ENCODE measurements at places on chromosomes 1 and 21.

DNA sequence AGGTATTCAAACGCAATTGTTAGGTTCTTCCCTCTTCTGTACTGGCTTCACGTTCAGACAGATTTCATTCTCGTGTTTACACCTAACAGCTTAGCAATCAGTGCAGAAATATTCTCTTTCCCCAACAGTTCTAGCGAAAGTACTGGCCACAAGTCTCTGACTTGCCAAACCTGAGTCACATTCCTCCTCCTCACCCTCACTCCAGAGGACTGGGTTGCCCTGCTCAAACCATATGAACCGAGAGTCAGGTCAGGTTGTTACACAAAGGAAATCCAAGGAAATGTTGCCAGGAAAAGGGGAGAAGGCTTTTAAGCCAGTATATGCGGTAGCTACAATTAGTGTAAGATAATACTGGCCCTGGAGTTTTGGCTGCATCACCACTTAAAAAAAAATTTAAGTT is 282.5 kb downstream of the RGS7 start:
- no peak for DNase-seq

- DNase-seq = no peak
Measured at GRCh38 chr1:232138044-232138443, 491.9 kb downstream of the SIPA1L2 start.

- no peak for DNase-seq
Measured at GRCh38 chr1:54577612-54578011, 29.6 kb downstream of the ACOT11 start.

DNA sequence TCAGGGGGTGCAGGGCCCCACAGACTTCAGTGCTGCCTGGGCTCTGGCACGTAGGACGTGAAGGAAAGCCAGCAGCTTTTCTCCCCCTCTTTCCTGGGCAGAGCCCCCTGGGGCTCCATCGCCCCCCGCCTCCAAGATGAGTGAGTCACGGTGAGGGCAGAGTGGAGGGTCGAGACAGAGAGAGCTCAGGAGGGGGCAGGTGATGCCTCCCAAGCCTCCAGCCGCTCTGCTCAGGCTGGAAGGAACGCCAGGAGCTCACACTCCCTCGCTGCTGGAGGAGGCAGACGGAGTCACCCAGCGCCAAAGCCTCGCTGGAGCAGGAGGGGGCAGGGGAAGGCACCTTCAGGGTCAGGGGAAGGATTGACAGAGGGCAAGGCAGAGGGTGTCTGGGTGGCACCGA is 119.5 kb downstream of the CASZ1 start:
- no peak for DNase-seq

DNA sequence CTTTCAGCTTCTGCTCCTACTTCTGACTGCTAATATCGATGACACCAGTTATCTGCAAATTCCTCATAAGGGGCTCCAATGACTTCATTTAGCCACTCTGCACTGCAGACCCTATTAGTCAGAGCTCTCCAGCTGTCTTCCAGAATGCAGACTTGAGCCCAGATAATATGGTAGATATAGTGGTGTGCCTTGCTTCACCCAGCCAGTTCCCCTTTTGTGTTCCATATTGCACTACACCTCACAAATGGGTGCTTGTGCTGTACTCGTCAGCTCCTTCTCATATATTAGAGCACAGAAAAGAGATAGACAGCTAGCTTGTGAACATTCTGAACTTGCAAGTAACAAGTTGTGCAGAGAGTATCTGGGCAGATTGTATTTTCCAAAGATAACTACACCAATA is 23.7 kb upstream of the COG2 start:
- no peak for DNase-seq

DNA sequence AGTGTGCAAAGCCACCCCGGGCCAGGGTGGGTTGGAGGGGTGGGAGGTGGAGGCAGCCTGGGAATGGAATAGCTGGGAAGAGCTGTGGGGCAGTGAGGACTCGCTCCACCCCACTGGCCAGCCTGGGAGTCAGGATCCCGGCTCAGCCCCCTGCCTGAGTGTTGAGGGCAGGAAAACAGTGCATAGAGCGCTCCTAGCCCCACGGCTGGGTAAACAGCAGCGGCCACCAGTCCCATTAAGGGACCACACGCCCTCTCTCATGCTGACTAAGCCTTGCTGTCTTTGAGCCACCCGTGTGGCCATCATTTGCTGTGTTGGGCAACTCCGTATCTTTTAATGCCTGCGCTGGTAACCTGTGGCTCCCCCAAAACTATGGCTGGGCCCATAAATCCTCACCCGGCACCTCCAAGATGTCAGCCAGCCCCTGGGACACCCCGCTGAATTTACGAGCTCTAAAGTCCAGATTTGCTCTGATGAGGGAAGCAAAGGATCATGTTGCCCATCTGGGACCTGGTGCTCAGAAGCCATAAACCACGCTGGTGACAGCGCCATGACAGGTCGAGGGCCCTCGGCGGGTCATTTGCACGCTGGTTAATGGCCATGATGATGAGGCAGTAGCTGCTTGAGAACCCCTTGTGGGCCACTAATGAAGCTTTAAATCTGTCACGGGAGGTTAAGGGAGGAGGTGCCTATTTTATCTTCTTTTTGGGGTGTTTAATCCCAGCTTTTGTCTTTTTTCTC is 34.9 kb downstream of the SYF2 start:
- DNase-seq = peak; percentile 77

DNA sequence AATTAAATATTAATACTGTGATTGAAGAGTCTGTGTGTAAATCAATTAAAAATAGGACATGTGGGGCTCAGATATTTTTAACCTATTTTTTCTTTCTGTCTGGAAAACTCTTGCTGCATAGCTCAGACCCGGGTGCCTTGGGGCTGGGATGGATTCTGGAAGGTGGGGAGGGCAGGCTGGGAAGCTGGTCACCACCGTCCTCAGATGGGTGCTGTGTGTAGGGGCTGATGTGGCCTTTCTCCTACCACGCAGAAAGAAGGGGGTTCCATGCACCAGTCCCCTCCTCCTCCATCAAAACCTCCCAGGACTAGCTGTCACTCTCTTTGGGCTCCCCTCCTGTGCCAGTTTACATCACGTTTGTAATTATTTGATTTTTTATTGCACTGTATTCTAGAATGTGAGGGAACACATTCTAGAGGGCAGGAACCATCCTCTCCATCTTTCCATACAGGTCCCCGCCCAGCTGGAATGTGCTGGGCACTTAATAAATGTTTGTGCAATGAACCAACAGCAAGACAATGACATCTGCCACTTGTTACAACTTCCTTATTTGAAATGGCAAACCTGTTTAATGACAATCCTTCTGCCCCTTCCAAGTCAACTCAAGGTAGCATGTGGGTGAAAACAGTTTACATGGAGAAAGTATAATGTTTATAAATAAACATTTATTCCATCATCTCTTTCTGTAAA is 104.3 kb downstream of the EDEM3 start:
- DNase-seq = no peak

DNA sequence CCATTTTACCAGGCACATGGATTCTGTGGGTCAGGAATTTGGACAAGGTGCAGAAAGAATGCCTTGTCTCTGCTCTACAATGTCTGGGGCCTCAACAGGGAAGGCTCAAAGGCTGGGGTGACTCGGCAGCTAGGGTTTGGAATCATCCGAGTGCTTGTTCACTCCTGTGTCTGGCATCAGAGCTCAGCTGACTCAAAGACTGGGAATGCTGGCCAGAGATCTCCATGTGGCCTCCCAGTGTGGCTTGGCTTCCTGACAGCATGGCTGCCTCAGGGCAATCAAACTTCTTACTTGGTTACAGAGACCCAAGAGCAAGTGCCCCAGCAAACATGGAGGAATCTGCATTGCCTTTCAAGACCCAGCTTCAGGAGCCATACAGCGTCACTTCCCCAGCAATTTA is 110.5 kb downstream of the TOMM20 start:
- DNase-seq = no peak

- DNase-seq = no peak
Measured at GRCh38 chr1:9366298-9366697, 73.6 kb downstream of the SPSB1 start.

GRCh38 chr1:39474810-39475209 is 16.6 kb upstream of the BMP8A start:
- DNase-seq = no peak

- DNase-seq = no peak
Measured at GRCh38 chr21:37546949-37547614, 180.5 kb downstream of the DYRK1A start.

- DNase-seq = no peak
Measured at GRCh38 chr1:168088511-168089325, 48.0 kb downstream of the GPR161 start.

DNA sequence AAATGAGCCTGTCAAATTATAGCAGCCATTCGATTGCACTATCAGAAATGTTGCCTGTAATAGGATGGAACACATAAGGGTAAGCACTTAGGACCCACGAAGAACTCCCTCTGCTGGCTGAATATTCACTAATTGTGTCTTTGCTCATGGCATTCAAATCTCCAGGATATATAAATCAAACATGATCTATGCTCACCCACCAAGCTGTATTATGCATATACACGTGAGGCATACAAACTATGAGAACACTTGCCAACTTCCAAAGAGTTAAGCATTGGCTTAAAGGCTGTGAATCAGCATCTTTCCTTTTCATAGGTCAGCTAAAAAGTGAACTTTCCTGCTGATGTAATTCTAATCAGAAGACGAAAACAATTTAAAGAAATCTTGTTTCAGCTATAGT is 34.5 kb downstream of the TMPRSS15 start:
- no peak for DNase-seq

DNA sequence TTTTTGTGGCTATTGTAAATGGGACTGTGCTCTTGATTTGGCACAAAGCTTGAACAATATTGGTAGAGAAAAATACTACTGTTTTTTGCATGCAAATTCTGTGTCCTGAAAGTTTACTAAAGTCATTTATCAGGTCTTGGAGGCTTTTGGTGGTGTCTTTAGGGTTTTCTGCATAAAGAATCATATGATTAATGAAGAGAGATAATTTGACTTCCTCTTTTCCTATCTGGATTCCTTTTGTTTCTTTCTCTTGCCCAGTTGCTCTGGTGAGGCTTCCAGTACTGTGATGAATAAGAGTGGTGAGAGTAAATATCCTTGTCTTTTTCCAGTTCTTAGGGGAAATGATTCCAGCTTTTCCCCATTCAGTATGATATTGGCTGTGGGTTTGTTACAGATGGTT is 1166.7 kb downstream of the NCAM2 start:
- no peak for DNase-seq

DNA sequence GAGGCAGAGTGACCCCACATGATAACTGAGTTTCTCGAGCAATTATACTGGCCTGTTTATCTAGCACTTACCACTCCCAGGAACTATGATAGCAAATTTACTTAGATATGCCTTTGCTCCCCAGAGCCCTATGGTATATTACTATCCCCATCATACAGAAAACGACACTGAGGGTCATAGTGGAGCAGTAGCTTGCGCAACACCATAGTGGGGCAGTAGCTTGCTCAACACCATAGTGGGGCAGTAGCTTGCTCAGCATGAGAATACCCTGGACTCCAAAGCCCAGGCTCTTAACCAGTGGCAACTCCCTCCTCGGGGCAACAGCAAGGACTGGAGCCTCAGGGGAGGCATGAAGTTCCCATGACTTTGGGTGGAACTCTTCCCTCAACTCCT is 211.9 kb downstream of the NPHP4 start:
- no peak for DNase-seq

DNA sequence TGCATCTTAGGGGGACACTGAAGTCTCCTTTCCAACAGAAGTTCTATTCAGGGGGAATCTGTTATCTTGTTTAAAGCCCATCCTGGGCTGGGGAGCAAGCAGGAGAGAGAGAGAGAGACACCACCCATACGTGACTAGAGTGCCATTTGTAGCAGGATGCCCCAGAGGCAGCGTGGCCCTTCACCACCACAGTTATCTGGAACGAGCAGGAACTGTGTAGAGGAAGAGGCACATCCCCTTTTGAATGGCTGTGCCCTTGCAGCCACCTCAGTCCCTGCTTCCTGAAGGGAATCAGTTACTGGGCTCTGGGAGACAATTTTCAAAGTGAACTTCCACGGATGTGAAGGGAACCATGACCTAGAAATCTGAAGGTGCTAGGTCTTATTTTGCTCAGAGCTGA is 19.4 kb upstream of the LAMTOR5 start:
- no peak for DNase-seq

- DNase-seq = no peak
Measured at GRCh38 chr1:185439727-185440415, 122.8 kb upstream of the IVNS1ABP start.

GRCh38 chr1:9356021-9356420 is 63.3 kb downstream of the SPSB1 start:
- no peak for DNase-seq

- no peak for DNase-seq
Measured at GRCh38 chr1:226588484-226588883, 39.9 kb downstream of the STUM start.

GRCh38 chr1:8814865-8815264 is 2.6 kb downstream of the RERE start:
- DNase-seq = no peak

DNA sequence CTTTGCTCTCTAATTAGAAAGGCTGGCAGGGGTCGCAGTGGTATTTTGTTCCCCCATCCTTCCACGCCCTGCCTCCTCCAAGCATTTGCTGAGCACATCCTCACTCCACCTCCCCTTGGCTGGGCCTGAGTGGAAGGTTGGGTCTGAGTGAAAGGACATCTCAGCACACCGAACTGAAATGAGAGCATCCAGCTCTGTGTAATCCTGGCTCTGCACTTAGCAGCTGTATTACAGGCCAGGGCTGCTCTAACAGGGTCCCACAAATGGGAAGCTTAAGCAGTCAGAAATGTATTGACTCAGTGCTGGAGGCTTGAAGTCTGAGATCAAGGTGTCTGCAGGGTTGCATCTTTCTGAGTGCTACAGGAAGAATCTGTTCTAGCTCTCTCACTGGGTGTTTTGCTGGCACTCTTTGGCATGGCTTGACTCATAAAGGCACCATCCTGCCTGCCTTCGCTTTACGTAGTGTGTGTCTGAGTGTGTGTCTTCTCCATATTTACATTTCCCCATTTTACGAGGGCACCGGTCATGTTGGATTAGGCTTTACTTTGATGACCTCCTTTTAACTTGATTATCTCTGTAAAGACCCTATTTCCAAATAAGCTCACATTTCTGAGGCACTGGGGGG is 48.5 kb upstream of the IGSF21 start:
- DNase-seq = no peak

All from NCI-H2029 treated with DMSO at 0.1 percent for 48 hours (cell line).